ENCODE measurements at places on chromosomes 7 and 10.

- no peak for DNase-seq
Observed at GRCh38 chr10:12337453-12338372, 11.6 kb upstream of the CAMK1D start.

GRCh38 chr7:154380771-154381170, 328.6 kb downstream of the DPP6 start:
- DNase-seq = no peak

DNA sequence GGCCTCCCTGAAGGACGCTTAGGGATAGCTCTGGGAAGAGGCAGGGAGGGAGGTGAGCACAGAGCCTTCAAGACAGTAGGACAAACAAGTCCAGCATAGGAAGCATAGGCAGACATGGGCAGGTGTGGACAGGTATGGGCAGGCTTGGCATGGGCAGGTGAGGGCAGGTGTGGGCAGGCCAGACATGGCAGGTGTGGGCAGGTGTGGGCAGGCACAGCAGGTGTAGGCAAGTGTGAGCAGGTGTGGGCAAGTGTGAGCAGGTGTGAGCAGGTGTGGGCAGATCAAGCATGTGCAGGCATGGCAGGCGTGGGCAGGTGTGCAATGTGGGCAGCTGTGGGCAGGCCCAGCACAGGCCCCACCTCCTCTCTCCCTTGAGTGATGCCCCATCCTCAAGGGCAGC, 148.8 kb upstream of the ZMIZ1 start:
- no peak for DNase-seq

GRCh38 chr7:103630318-103630717, 184.3 kb upstream of the SLC26A5 start:
- DNase-seq = no peak

GRCh38 chr10:52769966-52770365, 2.6 kb downstream of the MBL2 start:
- DNase-seq = no peak

DNA sequence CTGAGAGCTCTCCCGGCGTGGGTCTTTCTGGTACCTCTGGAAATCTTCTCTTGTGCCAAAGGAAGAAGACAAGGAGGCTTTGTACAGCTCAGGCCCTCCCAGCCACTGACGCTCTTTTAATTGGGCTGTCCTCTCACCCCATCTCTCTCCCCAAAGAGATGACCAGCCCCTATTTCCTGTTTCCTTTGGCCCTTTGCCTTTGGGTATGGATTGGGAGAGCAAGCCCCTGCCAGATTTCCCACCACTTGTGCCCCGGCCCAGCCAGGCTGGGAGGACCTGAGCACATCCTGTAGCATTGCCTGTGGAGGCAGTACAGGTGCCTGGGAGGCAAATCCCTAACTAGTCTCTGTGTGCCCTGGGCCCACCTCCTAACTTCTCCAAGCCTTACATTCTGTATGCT, 5.7 kb upstream of the PLAC9 start:
- no peak for DNase-seq

GRCh38 chr7:143372070-143372469, 9.1 kb upstream of the ZYX start:
- peak; percentile 72 for DNase-seq

- DNase-seq = no peak
Observed at GRCh38 chr7:21902240-21902639, 43.5 kb downstream of the CDCA7L start.

DNA sequence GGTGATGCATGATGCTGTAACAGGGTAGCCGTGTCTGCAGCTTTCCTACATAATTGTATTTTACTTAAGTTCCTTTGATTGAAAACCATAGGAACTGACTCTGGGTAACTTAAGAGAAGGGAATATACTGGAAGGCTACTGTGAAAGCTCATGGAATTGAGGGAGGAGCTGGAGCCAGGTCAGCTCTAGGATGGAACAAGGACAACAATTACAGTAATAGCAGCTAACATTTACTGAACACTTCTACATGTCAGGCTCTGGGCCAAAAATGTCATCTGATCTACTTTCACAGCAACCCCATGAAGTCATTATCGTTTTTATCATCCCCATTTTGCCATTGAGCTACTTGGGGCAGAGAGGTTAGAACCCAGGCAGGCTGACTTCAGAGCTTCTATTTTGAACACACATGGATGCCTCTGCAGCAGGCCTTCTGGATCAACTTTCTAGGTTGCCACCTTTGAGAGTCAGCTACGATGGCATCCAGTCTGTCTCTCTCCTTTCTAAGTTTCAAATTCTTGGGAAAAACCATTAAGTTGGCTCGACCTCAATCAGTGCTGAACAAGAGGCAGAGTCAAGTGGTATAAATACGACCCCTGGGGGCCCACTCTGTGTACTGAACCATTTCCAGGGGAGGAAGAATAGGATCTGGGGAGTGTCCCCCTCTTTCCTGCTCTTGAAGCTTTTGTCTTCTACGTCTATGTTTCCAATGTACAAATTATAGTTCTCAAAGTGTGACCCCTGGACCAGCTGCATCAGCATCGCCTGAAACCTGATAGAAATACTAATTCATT, 272.3 kb upstream of the PLPP4 start:
- no peak for DNase-seq

GRCh38 chr10:89668386-89669071, 23.5 kb upstream of the PANK1 start:
- DNase-seq = no peak

GRCh38 chr10:43674553-43675210, 26.0 kb upstream of the ZNF32 start:
- DNase-seq = no peak

DNA sequence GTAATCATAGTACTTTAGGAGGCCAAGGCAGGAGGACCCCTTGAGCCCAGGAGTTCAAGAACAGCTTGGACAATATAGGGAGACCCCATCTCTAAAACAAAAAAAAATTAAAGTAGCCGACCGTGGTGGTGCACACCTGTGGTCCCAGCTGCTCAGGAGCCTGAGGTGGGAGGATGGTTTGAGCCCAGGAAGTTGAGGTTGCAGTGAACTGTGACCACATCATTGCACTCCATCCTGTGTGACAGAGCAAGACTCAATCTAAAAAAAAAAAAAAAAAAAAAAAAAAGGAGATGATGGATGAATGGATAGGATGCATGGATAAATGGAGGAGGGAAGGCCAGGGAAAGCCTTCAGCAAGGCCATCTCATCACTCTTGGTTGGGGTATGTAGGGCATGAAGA, 33.4 kb upstream of the BMPR1A start:
- DNase-seq = no peak

DNA sequence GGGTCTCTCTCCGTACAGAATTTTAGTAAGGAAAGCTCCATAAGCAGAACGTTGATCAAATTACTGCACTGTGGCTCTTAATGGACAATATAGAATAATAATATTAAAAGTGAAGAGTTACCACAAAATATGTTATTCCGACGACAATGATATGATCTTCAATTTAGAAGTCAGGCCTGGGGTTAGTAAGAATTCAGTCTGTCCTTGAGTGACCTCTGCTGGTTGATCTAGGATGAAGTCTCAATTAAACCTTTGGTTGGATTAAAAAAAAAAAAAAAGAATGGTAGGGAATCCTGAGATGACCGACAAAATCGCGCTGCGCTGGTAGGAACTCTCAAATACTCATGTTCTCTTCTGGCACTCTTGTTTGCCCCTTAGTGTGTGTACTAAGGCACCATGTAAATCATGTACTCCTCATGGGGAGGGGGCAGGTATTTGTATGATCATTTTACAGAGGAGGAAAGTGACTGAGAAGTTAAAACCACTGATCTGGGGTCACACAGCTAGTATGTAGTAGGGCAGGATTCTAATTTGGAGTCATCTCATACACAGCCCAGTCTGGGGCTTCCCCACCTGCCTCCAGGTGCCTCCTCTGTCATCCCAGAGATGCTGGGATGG, 161.3 kb upstream of the NPVF start:
- no peak for DNase-seq

DNA sequence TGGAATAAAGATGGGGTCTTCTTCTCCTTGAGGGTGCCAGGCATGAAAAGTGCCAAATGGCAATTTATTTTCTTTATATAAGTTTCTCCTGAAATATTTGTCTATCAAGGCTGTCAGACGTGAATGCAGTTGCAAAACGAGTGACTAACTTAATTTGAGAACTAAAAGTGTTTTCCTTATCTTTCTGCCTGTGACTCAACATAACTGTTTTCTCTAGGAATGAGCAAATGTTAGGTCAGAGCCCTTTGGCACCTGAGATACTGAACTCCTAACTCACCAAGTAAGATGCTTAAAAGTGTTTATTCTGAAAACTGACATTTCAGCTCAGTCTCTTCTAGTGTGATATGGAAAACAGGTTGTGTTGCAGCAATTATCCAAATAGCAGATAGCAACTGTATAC, 197.0 kb downstream of the STK31 start:
- DNase-seq = no peak

DNA sequence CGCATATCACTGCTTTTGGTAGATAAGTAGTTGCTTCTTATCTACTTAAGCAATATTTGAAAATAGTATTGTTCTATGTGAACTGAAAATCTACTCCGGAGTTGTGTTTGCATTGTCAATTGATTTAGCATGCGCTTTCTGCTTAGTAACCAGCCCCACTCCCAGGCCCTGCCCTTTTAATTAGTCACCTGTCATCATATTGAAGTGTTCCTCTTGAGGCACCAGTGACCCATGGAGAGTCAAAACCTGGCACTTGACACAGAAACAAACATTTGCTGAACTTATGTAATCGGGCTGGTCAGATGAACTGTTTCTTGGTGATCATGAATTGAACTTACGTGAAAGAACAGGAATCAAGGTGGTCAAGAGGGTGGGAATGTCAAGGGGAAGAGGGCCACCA, 27.8 kb upstream of the CDHR3 start:
- DNase-seq = no peak

DNA sequence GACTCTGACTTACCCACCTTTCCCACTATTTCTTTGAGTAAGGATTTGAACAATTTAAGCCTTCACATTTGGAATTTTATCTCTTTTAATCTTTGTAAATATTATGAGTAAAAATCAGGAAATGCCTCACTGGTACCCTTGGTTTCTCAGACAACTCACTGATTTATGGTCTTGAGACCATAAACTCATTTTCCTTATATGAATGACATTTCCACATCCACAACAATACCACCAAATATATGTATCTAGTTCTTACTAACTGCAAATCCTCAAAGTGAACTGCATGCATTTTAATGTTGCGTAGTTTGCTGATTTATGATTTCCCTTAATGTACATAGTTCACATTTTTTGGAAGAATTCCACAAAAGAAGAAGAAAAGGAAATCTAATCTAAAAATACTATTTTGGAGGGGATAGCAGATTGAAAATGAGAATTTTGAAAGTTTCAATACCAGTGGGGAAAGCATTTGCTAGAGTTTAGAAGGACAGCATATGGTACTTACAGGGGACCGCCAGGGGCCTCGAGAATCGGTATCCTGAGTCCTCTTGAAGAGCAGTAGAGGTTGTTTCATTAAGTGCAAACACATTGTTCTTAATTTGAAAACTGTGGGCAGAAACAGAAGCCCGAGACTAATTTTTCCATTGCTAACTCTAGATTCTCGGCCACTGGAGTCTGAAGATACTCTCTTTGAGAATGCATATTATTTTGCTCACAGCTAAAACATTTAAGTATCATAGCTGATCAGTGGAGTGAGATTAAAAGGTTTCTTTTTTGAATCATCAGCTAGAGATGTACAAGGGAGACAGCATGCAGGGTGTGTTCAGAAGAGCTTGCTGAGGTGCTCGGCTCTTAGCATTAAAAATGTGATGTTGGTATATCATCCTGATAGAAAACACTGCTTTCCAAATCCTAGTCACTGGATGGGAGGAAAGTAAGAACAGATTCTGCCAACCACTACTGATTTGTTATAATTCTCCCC, 964.0 kb downstream of the GATA3 start:
- DNase-seq = no peak

DNA sequence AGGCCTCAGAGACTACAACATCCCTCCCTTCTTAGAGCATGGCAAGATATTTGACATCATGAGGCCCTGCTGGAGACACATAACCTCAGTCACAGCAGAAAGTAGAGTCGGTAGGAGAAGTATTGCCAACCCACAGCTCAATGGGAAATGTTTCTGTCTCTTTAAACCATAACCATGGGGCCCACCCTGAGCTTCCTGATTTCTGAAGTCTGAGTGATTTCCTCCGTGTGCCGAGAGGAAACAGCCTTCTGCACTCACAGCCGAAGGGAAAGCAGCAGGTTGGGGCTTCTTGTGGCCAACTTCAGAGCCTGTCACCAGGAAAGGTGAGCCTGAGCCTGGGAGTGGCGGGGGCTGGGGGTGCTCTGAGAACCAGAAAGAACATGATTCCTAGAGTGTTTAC, at the start of gene GIMAP1:
Gene GIMAP1, plus strand, starts transcription at position 246 of the 400 bp plus-strand sequence. CDS start 2,435 bp downstream, outside the sequence.
- DNase-seq = peak; percentile 74

- no peak for DNase-seq
Observed at GRCh38 chr10:95188593-95188992, 5.4 kb upstream of the ACSM6 start.

DNA sequence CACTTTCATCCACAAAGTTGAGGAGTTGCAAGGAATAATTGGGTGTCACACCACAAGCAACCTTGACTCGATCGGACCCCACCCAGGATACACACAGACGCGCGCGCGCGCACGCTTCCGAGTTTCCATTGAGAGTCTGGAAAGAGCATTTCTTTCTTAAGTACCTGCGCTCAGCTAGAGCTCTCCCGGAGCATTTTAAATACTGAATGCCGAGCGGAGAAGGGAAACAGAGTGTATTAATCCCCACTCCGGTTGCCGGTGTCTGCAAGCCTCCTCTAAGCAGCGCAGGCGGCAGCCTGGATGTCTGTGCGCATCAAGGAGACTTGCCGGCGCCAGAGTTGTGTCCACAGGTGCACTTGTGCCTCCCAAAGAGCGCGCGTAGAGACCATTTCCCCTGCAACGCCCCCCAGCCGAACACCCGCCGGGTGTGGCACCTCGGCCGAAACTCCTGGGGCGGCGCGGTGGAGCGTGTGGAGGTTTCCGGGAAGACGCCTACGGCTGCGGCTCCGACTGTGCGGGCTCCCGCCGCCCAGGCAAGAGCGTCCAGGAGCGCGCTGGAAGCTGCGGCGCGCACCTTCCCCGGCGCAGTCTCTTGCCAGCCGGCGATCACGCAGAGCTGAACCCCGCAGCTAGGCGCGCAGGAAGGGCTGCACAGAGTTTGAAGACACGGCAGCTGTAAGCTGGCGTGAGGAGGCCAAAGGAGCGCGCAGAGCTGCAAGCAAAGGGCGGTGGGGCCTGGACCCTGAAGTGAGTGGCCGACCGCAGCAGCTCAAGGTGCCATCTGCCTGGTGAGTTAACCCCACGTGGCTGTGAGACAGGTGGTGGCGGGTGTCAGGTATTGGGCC, 1.1 kb upstream of the FEZF1 start:
- peak; percentile 21 for DNase-seq

DNA sequence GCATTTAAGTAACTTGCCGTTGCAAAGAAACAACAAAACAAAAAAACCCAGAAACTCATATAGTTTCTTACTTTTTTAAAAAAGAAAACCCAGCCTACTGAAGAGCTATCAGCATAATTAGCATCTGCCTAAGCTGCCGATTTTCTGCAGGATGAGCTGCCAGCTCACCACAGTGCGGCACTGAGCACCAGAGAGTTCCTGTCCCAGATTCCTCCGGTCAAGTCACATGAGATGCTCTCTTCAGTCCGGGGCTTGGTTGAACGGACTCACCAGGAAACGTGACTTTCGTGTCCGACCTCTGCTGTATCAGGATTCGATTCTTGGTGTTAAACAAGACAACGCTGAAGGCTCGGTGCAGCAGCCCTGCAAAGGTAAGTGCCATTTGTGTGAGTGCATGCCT, 3.2 kb downstream of the IDI2 start:
- no peak for DNase-seq

Measured in activated T-cell treated with anti-CD3 and anti-CD28 coated beads, Interleukin-2, amount 50 U/mL, for 48 hours (primary cell).